ENCODE measurements at places on chromosomes 11 and 22.
A peak's percentile ranks its signal among the peaks of the same experiment; 100 is the strongest.

DNA sequence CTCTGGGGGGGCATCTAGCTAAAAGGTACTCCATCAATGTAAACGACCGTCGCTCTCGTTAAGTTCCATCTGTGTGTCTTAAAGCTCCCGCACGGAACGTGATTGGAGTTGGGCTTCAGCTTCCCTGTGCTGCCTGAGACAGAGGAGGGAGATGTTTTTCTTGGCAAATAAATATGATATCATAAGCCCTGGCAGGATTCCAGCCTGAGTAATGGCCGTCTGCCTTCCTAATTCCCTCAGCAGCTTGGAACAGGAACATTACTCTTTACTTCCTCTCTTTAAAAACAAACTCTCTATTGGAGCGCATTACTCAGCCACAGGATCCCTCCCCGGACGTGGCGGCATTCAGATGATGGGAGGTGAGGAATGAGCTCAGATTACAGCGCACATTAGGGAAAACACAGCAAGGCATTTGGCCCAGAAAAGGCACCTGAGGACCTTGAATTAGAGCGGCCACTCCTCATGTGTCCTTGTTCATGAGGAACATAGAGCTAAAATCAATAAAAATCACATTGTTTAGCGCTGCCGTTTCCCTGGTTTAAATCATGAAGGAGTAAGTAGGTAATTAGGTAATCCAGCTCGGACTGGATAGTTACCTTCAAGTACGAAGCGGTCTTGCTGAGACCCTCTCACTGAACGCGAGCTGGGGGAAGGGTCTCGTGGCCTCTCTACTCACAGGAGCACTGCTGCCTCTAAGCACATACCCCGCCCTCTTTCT, 230.4 kb downstream of the ST3GAL4 start:
- no peak for DNase-seq

GRCh38 chr11:110801328-110801727, 89.1 kb upstream of the ARHGAP20 start:
- no peak for DNase-seq

GRCh38 chr11:84019571-84020194, 733.5 kb upstream of the CCDC90B start:
- DNase-seq = no peak

DNA sequence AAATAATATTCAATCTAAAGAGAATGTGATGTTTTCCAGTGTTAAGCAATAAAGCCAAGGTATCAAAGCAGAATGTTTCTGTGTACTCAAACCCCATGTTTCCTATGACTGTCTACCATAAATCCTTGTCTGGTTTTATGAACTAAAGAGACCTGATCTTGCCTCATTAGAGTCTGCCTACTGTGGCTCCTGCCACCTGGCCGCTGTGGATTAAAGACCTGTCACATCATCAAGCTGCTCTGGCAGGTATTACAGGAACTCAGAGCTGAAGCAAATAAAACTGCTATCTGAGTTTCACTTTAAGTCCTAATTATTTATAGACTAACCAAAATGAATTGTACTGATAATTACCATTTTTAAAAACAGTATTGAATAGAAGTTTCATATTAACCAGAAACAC, 207.8 kb upstream of the CCDC90B start:
- DNase-seq = no peak

GRCh38 chr11:2713661-2714462, 14.1 kb upstream of the KCNQ1OT1 start:
- no peak for DNase-seq

- no peak for DNase-seq
Observed at GRCh38 chr11:108906826-108907225, 242.0 kb downstream of the DDX10 start.

DNA sequence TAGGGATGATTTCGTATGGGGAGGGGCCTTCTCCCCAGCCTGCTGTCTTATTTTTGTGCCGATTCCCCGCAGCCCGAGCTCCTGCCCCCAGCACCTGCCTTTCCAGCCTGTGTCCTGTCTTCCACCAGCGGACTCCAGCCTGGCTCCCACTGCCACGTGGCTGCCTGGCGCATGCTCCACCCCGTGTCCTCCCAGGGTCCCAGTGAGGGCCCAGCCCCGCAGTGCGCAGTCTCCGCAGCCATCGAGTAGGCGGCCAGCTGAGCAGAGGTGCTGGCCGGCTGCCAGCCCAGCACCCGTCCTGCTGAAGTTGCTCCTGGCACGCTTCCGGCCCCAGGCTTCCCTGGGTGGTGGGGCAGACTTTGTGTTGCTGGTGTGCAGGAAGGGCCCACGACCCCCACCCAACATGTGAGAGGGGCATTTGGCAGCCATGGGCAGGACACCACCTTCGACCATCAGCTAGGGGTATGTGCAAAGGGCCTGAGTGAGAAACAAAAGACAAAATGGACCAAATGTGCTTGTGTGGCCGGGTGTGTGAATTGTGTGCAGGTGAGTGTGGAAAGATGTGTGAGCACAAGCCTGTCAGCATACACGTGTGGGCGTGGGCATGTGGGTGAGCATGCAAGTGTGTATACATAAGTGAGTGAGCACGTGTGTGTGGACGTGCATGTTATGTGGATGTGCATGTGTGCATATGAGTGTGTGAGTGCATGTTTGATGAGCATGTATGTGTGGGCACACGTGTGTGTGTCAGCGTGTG, 55.9 kb downstream of the RTN4R start:
- no peak for DNase-seq

- DNase-seq = peak; percentile 73
Observed at GRCh38 chr11:57424792-57425564, 1.9 kb downstream of the SLC43A3 start.
